IPS DF 6.9 (cell line): ENCODE measurements at places on chromosomes 16 and 17.

DNA sequence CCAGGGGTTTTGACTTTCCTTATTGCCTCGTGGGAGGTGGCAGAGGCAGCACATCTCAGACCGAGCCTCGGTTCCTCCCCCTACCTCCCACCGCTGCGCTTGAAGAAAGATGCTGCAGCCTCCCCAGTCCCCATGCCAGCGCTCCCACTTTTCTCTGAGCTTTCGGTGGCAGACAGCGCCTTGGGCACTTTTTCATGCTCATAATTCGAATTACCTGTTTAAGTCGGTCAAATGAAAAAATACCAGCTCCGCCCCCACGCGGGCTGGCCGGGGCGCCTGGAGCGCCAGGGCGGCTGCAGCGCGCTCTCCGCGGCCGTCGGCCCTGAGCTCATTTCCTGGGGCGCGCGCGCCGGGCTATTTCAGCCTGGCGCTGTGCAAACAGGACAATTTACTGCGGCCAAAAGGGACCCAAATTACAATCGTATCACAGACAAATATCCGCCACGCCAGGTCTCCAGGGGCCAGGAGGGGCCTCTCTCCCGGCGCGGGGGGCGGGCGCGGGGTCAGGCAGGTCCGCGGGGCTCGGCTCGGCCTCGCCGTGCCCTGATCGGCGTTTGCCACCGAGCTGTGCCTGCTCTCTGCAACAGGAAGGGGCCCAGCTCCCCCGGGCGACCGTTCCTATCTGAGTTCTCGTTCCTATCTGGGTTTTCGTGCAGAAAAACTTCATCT lies 45.0 kb downstream of the SOST start:
- DNase-seq, result no peak

- DNase-seq, result no peak
Measured at GRCh38 chr17:6455321-6455705, 11.1 kb downstream of the PIMREG start.

DNA sequence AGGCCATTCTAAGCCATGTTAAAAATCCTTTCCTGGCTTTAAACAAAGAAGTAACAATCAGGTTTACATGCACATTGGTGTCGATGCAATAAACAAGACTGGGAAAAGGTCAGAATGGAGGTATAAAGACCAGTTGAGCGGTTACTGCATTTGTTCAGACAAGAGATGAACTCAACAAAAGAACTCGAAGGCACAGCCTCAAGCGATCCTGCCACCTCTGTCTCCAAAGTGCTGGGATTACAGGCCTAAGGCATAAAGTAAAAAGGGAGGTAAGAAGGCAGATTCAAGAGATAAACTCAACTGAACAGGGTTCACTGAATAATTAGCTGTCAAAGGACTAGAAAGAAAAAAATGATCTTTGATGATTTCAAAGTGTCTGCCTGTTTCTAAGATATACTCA lies 39.4 kb downstream of the USP32 start:
- DNase-seq, result no peak

GRCh38 chr16:50699326-50700159 lies 6.1 kb downstream of the NOD2 start:
- no peak for DNase-seq

- no peak for DNase-seq
Measured at GRCh38 chr17:40303009-40303657, 5.8 kb upstream of the RARA start.

- DNase-seq, result no peak
Measured at GRCh38 chr16:77775911-77776909, 12.2 kb upstream of the VAT1L start.
